Brain microvascular endothelial cell (primary cell): ENCODE measurements at places on chromosomes 16 and 17.
A peak's percentile ranks its signal among the peaks of the same experiment; 100 is the strongest.

DNA sequence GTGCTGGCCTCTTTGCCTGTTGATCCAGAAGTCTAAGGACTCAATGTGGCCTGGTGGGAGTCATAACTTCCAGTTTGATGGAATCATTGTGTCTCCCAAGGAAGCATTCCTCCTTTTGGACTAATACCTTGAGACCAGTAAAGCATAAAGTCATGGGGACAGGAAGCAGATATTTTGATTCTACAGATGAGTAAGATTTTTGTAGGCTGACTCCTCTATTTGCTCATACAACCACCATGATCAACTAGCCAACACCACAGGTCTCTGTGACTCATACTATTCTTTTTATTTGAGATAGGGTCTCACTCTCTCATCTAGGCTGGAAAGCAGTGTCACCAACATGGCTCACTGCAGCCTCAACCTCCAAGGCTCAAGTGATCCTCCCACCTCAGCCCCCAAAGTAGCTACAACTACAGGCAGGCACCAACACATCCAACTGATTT is 6.2 kb downstream of the MT2A start:
- DNase-seq: peak; percentile 61

GRCh38 chr16:3364774-3365427 is 9.2 kb downstream of the OR2C1 start:
- peak; percentile 96 for DNase-seq

DNA sequence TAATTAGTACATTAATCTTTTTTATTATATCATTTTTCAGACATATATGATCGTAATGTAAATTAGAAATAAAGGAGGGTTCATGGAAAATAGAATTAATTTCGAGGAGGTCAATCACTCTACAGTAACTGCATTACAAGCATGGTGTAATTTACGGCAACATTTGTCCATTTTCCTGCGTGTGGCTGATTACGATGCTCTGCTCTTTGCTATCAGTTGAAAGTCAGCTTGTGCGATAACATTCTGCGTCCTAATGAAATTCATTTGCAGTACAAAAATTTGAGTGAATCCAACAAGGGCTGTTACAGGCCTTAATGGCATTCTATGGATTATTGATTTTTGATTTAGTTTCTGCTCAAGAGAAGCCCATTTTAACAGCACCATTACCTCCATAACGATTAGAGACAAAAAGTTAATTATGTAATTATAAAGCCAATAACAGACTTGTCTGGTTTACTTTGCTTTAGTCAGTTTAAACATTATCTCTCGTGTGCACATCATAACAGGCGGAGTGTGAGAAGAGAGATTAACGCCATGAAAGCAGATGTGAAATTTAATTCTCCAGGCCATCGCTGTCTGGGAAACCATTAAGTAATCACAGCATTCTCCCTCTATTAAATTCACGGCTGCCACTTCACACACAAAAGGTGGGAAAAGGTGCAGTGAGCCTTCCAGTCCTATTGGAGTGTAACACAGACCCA is 256.4 kb upstream of the IRX3 start:
- no peak for DNase-seq

DNA sequence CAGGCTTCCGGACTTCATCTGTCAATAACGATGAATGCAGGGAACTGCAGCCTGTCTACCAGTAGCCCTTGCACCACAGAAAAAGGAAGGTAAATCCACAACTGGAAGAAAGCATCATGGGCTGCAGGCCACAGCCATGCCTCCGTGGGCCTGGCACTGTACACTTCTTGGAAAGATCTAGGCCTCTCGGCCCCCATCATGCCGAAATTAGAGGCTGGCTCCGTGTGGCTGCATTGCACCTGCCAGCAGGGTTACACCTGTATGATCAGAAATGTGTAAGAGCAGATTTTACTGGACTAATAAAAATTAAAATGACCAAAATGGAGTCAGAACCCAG is 52.2 kb downstream of the SDK2 start:
- no peak for DNase-seq

- no peak for DNase-seq
Observed at GRCh38 chr16:86986136-86986535, 331.1 kb downstream of the C16orf95 start.

DNA sequence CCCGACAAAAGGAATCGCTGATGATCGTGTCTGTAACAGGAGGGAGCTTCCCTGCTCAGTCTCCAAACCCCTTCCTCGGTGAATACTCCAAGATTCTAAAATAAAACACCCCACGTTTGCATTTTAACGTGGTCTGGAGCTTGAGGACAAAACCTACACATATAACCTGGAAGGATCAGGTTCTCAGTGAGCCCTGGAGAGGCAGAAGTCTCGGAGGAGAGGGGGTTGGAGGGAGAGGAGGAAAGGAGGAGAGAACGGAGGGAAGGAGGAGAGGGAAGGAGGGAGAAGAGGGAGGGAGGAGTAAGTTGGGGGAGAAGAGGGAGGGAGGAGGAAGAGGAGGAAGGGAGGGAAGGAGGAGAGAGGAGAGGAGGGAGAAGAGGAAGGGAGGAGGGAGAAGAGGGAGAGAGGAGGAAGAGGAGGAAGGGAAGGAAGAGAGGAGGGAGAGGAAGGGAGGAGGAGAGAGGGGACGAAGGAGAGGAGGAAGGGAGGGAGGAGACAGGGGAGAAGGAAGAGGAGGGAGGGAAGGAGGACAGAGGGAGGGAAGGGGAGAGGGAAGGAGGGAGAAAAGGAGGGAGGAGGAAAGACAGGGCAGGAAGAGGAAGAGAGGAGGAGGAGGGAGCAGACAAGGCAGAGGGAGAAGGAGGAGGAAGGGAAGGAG is 27.4 kb upstream of the GINS2 start:
- DNase-seq: no peak

GRCh38 chr17:13885953-13886889 is 183.1 kb upstream of the COX10 start:
- no peak for DNase-seq

- DNase-seq: no peak
Observed at GRCh38 chr16:2236337-2237101, at the start of gene DNASE1L2. DNASE1L2 (plus strand) TSS chr16:2236444; CDS start chr16:2236817, 373 bp downstream.
